CD4-positive, alpha-beta T cell (primary cell): ENCODE measurements at places on chromosomes 6 and 20.

GRCh38 chr20:32628960-32629530 is 43.9 kb upstream of the NOL4L start:
- DNase-seq = no peak

GRCh38 chr6:137813308-137813970 is 53.6 kb upstream of the TNFAIP3 start:
- DNase-seq = no peak

DNA sequence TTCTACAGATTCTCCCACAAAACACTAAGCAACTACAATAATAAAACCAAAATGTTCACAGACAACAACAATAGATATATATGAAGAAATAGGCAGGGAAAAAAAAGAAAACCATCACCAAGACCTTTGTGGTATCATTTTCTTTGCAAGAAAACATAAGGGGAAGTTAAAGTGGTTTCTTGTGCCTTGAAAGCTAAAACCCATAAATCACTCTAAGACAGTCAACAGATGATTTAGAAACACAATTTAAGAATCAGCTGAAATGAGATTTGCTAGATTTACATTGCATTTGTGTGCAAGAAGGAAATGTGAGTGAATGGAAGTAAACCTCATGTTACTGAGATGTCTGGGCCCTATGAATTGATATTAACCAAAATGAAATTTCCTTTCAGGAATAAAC is 1265.4 kb upstream of the GJE1 start:
- DNase-seq = no peak

DNA sequence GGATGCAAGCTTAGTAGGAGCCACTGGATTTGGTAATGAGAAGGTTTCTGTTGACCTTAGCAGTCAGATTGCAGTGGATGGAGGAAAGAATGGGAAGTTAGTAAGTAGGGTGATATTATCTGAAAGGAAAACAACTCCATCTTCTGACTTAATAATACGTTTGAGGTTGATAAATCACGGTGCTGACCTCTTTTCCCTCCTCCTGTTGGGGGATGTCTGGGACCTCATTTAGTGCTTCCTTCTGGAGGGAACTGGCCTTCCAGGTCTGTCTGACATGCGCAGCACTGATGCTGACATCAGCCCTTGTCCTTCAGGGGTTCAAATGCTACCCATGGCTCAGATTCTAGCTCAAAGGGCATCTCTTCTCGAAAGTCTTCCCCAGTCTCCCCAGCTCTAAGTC is 48.2 kb upstream of the AKAP12 start:
- DNase-seq = no peak

DNA sequence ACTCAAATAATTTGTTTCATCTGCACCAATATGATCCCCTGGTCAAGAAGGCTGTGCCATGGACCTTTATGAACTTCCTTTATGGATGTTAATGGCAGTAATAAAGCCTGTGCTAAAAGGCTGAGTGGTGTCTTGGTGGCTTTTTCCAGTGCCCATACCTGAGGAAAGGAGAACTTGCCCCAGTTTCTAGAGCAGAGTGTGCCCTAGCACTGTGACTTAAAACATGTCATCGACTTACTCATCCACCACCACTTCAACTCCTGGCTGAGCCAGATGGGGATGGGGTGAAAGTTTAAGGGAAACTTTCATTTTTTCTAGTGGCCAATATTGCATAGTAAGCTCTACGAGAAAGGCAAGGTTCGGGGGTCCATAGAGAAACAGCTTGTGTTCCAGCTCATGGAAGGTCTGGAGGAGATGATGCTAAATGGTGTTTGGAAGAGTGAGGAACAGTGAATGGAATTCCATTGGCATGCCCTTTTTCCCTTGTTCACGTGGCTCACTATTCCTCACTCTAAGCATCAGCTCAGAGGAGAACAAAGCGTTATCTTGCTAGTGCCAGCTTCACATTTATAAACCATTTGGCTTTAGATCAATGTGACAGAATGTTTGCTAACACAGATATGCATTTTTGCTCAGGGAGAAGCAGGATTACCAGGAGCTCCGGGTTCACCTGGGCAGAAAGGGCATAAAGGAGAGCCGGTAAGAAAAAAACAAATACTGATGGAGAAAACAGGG is 71.2 kb downstream of the COL19A1 start:
- DNase-seq = no peak

DNA sequence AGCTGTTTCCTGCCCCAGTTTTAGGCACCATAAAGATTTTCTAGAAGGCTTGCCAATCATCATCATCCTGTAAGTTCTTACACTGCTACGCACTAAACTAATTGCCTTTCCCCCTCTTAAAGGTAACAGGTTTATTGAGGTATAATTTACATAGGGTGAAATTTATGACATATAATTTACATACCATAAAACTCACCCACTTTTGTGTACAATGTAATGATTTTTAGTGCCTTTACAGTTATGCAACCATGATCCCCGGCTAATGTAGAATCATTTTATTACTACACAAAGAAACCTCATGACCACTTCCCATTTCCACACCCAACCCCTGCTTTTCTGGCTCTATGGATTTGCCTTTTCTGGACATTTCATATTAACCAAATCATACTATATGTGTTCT is 21.1 kb downstream of the GCNT2 start:
- no peak for DNase-seq

- DNase-seq = no peak
These were observed 67.4 kb upstream of the FABP7 start for GRCh38 chr6:122712093-122712447.

DNA sequence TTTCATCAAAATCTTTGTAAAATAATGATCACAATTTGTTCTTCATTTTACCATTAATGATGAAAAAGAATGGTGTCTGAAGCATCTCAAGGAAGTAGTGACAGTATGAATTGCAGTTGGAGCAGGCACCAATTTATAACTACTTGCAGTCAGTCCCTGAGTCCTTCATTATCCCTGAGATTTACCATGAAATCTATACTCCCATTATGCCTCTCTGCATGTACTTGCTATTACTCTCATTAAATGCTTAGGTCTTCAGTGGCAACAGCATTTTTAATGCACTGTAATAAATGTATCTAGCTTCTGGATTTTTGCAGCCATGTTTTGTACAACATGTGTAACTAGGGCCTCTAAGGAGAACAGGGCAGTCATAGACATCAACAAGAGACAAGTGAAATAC is 708.8 kb downstream of the EYS start:
- DNase-seq = no peak

DNA sequence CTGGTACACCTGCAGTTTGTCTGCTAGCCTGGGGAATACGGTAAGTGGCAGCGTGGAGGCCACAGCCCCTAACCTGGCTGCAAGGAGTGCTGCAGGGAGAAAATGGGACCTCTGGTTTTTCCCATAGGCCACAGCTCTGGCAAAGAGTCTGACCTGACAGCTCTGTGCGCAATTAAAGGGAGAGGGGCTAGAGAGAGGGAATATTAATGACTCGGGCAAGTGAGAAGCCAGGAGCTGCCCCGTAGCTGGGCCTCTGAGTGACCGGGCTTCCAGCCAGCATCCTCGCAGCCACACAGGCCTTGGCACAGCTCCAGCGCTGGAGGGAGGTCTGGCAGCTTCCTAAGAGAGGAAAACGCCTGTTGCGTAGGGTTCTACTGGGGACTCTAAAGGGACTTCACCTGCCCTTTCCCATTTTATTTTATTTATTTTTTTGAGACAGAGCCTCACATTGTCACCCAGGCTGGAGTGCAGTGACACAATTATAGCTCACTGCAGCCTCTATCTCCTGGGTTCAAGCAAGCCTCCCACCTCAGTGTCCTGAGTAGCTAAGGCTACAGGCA is 18.2 kb upstream of the OCSTAMP start:
- DNase-seq = no peak

- DNase-seq = no peak
These were observed 31.1 kb downstream of the PLG start for GRCh38 chr6:160733050-160733646.

- no peak for DNase-seq
These were observed at the start of gene MC3R for GRCh38 chr20:56247954-56248782. Gene MC3R (plus strand): TSS chr20:56248732. CDS start chr20:56248844, 112 bp downstream.

- no peak for DNase-seq
These were observed 195.6 kb downstream of the PKHD1 start for GRCh38 chr6:51891784-51892183.

DNA sequence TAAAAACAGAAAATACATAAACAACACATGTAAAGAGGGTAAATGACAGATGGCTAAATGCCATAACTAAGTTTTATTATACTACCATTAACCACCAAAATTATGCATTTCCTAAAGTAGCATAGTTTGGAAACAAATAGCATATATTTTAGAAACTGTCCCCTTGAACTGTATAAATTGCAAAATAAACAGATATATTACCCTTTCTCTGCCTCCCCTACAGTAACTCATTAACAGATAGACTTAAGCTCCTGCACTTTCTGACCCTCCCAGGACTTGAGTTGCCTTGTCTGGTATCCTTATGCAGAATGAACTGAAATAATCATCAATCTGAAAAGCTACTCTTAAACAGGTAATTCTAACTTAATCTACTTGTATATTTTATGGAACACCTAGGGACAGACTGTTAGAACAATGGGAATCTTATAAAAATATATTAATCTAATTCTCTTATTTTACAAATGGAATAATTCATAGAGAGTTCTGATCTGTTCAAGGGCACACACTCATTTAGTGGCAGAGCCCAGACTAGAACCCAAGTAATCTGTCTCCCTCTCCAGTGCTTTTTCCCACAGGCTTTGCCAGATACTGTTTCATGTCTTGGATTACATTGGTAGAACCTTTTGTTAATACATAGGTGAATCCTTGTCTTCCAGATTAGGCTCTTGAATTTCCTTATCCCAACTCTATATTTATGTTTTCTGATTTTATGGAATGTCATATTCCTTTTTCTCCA is 50.6 kb upstream of the LOC128125822 start:
- DNase-seq = no peak

- DNase-seq = no peak
These were observed 31.3 kb upstream of the CHD6 start for GRCh38 chr20:41649489-41649888.

DNA sequence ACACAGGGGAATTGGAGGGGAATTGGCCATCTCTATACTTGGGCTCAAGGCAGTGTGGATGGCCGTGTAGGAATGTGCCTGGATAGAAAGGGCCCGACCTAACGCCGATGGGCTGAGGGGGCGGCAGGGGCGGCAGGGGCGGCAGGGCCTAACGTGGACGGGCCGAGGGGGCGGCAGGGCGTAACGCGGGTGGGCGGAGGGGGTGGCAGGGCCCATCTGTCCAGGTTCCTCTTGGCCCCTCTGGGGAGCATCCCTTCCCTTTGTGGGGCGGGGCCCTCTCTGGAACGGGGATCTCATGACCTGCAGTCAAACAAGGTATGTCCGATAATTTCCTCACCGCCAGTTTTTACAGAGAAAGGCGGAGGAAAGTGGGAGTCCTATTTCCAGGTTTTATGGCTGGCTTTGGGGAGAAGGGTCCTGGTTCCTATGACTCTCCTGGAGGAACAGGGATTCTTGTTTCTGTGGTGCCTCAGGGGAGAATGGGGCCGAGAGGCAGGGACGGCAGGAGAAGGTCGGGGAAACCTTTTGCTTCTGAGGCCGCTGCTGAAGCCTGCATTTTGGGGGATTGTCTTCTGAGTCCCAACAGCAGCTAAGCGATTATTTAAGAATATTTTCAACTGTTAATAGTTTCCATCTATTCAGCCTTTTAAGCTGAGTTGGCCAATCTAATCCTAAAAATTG is 100.8 kb upstream of the FRMD1 start:
- no peak for DNase-seq

DNA sequence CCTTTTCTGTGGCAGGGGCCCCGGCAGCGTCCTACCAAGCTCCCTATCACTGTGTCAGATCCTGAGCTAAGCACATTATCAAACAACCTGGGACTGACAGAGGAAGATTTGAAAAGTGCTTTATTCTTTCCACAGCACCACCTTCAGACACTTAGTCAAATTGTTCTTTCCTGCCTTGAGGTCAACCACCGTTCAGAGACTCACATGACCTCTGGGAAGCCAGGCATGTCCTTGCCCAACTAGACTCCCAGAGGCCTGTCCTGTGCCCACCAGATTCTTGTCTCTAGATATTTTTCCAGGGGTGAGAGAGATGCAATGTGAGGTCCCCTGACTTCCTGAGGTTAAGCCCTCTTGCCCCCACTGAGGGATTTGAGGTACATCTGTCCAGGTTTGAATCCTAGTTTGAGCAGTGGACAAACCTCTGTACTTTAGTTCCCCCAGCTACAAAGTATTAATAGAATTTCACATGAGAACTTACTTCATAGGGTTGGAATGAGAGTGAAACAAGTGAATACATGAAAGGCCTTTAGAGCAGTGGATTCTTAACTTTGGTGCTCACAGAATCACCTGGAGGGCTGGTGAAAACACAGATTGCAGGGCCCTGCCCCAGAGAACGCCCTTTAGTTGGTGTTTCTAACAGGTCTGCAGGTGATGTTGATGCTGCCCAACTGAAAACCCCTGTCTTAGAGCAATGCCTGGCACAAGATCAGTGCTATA is 179.8 kb downstream of the CLIC5 start:
- DNase-seq = no peak

GRCh38 chr6:154297721-154298120 is 58.9 kb downstream of the IPCEF1 start:
- no peak for DNase-seq

DNA sequence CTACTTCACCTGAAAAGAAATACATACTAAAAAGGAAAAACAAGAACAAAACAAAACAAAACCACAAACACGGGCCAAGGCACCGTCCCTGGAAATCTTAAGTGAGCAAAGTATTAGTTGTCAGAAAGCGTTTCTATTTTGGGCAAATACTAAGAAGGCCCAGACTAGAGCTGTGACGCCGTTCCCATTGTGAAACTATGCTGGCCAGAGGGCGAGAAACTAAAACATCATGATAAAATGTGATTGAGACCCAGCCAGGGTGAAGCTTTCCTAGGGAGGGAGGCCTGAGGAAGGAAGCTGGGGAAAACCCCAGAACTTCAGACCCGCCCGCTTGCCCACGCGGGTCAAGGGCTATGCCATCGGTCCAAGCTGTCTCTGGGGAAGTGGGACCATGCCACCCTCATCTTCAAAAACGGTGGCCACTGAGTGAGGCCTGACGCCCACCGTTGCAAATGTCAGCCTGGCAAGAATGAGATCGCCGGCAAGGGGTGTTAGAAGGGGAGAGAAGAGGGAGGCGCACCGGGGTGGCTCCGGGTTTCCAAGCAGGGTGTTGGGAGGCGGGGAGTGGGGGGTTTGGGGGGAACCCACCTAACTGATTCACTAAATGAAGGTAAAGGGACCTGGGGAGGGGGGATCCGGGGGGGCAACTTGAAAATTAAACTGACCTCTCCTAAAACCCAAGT is 1950.9 kb upstream of the DEFB115 start:
- no peak for DNase-seq

- no peak for DNase-seq
These were observed 17.5 kb downstream of the C20orf173 start for GRCh38 chr20:35511814-35512420.

DNA sequence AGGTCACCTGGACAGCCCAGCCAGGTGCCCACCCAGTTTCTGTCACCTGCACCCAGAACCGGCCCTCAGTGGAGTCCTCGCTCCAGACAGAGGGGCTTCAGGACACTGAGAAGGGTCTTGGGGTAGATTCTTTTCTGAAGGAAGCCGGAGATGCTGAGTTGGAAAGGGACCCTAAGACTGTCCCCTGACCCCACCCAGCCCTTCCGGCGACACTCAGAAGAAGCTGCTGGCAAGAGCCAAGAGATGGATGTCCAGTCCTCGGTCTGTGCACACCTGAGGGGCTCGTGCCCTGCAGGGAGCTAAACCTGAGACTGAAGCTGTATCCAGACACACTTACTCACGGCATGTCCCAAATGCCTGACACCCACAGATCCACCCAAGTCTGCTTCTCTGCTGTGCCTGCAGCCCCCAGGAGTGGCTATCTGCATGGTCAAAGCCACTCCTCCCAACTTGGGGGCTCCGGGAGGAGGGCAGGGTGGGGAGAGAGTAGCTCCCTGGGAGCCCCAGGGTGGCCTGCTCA is 20.2 kb downstream of the NTSR1 start:
- no peak for DNase-seq

- no peak for DNase-seq
These were observed 35.9 kb upstream of the IRAK1BP1 start for GRCh38 chr6:78831492-78831891.
